Esophagus squamous epithelium (tissue), 5 donors: ENCODE measurements at places on chromosomes 1 and 21.

GRCh38 chr1:114386129-114387009 lies 124.6 kb downstream of the TRIM33 start:
- no peaks in the 10 kb centered on the region for H3K36me3 ChIP-seq
- H3K27me3 ChIP-seq: no peaks in the 10 kb centered on the region
- H3K27ac ChIP-seq: peak overlapping the region; percentile 66
- DNase-seq: no peak

- H3K36me3 ChIP-seq: no peaks in the 10 kb centered on the region
- no peak for DNase-seq
- H3K4me3 ChIP-seq: no peak overlapping the region
- H3K27ac ChIP-seq: no peak overlapping the region
- no peaks in the 10 kb centered on the region for H3K4me1 ChIP-seq
Observed at GRCh38 chr1:233695901-233696300, 82.0 kb downstream of the KCNK1 start.

GRCh38 chr1:114718661-114719423 lies 2.3 kb upstream of the NRAS start:
- no peak overlapping the region for H3K4me3 ChIP-seq
- no peaks in the 10 kb centered on the region for H3K27me3 ChIP-seq
- H3K36me3 ChIP-seq: peaks cover 7% of the 10 kb centered on the region
- DNase-seq: no peak
- peak overlapping the region; percentile 70 for H3K27ac ChIP-seq
- peaks cover 12% of the 10 kb centered on the region for H3K4me1 ChIP-seq

DNA sequence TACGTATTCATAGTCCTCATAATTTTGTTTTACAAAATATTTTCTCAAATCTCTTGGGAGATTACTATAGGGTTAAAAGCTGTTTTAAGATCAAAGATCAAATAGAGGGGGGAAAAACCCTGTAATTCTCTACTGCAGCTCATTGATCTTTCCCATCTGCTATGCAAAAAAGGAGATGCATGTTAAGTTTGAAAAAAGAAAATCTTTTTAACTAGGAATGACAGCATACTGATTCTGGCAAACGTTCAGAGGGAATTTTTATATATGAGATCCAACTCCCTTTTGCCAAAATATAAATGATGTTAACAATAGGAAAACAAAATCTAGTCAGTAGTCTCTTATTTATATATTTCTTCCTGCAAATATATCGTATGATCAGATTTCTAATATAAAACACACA lies 69.1 kb downstream of the SMYD3 start:
- no peaks in the 10 kb centered on the region for H3K36me3 ChIP-seq
- no peaks in the 10 kb centered on the region for H3K27me3 ChIP-seq
- H3K4me3 ChIP-seq: no peak overlapping the region
- no peaks in the 10 kb centered on the region for H3K4me1 ChIP-seq

DNA sequence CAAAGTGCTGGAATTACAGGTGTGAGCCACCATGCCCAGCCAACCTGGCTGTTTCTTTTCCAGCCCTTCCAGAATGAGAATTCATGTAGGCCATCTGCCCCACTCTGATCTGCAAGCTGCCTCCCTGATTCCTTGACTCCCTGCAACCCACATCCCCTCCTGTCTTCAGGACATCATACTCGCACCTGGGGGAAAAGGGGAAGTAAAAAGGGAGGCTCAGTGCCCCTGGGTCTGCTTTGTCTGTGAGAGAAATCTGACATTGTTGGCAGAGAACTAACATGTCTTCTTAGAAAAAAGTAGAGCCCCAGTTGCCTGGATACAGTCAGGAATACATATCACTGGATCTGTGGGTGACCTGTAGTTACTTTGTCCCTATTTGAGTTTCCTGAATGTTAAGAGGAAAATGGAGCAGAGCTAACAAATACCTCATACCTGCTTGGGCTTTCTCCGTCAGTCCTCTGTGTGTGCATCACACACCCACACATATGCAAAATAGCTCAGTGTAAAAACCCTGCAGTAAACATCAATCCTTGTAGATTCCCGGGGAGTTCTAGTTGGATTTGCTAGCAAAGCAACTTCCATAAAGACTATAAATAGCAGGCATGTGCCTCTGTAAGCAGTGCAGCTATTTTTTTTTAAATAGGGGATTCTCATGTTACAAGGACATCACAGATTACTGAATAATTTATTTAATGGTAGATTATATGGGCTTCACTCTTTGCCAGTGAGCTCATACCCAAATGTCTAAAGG lies 62.9 kb downstream of the TEX35 start:
- H3K27me3 ChIP-seq: no peaks in the 10 kb centered on the region
- H3K27ac ChIP-seq: no peak overlapping the region
- no peaks in the 10 kb centered on the region for H3K4me1 ChIP-seq

GRCh38 chr1:83961571-83962295 lies 37.2 kb downstream of the TTLL7 start:
- no peaks in the 10 kb centered on the region for H3K4me1 ChIP-seq
- DNase-seq: no peak
- no peak overlapping the region for H3K4me3 ChIP-seq
- H3K27me3 ChIP-seq: no peaks in the 10 kb centered on the region

- no peaks in the 10 kb centered on the region for H3K4me1 ChIP-seq
- no peaks in the 10 kb centered on the region for H3K36me3 ChIP-seq
- H3K27ac ChIP-seq: no peak overlapping the region
- no peak overlapping the region for H3K4me3 ChIP-seq
- no peaks in the 10 kb centered on the region for H3K27me3 ChIP-seq
Observed at GRCh38 chr1:192862271-192862670, 53.4 kb downstream of the RGS2 start.

DNA sequence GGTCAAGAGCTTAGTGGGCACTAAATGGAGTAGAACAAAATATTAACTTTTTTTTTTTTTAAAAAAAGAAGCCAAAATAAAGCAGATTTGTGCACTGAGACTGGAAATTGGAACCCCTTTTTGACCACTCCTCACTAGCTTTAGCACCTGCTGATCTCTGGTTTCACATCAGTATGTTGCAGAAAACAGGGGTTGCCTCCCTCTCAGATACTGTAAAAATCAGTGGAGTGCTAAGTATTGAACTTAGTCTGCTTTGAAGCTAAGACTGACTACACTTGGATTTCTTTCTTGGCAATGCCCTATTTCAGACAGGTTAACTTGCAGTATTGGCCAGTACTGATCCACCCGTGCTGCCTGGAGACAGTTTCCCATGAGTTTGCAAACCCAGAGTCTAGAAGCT lies 2.7 kb upstream of the KIAA0040 start:
- no peaks in the 10 kb centered on the region for H3K36me3 ChIP-seq
- no peak for DNase-seq
- peaks cover 6% of the 10 kb centered on the region for H3K4me1 ChIP-seq

DNA sequence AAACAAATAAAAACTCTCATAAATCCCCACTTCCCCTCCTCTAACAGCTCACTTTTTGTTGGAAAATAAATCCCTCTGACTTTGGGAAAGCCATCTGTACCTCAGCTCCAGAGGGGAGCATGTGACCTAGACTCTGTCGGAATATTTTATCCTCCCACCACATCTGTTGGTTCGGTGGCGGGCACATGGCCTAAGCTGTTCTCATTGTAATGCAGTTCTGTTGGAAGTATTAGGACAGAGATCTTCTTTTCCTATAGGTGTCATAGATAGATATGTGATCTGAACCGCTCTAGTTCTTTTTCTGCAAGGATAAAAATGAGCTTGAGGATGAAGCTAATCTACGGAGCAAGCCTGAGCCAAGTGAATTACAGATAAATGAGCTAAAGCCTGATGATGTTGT lies 50.5 kb upstream of the EPS8L3 start:
- no peaks in the 10 kb centered on the region for H3K4me1 ChIP-seq
- H3K27ac ChIP-seq: no peak overlapping the region
- H3K27me3 ChIP-seq: no peaks in the 10 kb centered on the region
- H3K4me3 ChIP-seq: no peak overlapping the region
- no peaks in the 10 kb centered on the region for H3K36me3 ChIP-seq
- no peak for DNase-seq

DNA sequence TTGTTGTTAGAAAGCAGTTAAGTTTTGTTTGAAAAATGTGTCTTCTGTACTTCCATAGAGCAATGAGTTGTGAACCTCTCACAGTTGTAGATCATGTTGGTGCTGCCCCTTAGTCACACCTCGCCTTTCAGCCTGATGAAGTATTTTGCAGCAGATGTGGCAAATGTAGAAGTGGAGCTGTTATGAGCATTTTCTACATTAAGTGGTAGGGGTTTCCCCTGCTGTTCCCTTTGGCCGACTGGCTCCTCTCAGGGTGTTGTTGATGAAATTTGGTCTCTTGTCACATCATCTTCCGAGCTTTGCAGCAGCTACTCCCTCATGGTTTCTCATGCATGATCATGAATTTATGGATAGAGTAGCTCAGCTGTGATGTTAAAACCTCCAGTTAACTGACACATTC lies 33.6 kb upstream of the DENND1B start:
- H3K36me3 ChIP-seq: no peaks in the 10 kb centered on the region
- no peak overlapping the region for H3K27ac ChIP-seq
- no peaks in the 10 kb centered on the region for H3K27me3 ChIP-seq
- no peaks in the 10 kb centered on the region for H3K4me1 ChIP-seq
- DNase-seq: no peak

- H3K27me3 ChIP-seq: no peaks in the 10 kb centered on the region
- DNase-seq: peak; percentile 8
- H3K27ac ChIP-seq: no peak overlapping the region
- H3K4me3 ChIP-seq: no peak overlapping the region
Observed at GRCh38 chr1:157806431-157807149, 13.3 kb downstream of the FCRL1 start.

GRCh38 chr1:206012086-206012859 lies 9.1 kb upstream of the RAB7B start:
- no peak overlapping the region for H3K27ac ChIP-seq
- no peaks in the 10 kb centered on the region for H3K36me3 ChIP-seq
- H3K4me1 ChIP-seq: peaks cover 4% of the 10 kb centered on the region
- no peaks in the 10 kb centered on the region for H3K27me3 ChIP-seq
